ENCODE measurements at places on chromosomes 1 and 21. TPM values are rescaled to one million over a fixed set of nuclear protein-coding genes. Genes with fewer than 3 reads are reported as not detected.
A peak's percentile ranks its signal among the peaks of the same experiment; 100 is the strongest.

GRCh38 chr1:224252479-224252878 lies 69.4 kb downstream of the DEGS1 start:
- H3K4me3 ChIP-seq: no peak overlapping the region
- H3K27ac ChIP-seq: no peak overlapping the region

- H3K4me3 ChIP-seq: no peak overlapping the region
- H3K27me3 ChIP-seq: no peaks in the 10 kb centered on the region
- no peaks in the 10 kb centered on the region for H3K4me1 ChIP-seq
Observed at GRCh38 chr1:170377440-170377839, 154.5 kb upstream of the GORAB start.

Gene HMGCL
- total RNA-seq: 31.5 TPM

GRCh38 chr1:101188331-101188730 lies 48.5 kb upstream of the S1PR1 start:
- no peaks in the 10 kb centered on the region for H3K27me3 ChIP-seq
- H3K36me3 ChIP-seq: no peaks in the 10 kb centered on the region
- H3K4me1 ChIP-seq: peaks cover 36% of the 10 kb centered on the region
- H3K4me3 ChIP-seq: no peak overlapping the region

DNA sequence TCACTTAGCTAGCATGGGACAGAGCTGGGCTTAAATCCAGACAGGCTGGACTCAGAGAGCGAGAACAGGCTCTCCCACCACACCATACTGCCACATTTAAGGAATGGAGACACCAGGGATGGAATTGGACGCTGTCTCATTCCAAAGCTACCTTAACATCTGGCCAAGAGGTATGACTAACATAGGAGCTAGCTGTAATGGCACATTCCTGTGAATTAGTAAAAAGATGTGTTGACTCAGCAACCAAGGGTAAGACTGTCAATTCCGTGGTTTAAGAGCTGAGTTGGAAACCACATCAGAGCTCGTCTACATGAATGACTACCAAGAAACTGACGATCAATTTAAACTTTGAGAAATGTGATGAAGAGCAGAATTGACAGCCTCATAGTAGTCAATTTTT lies 8.3 kb upstream of the TNFRSF9 start:
- H3K27me3 ChIP-seq: no peaks in the 10 kb centered on the region
- H3K4me3 ChIP-seq: peak overlapping the region; percentile 15
- peaks cover 26% of the 10 kb centered on the region for H3K4me1 ChIP-seq
- DNase-seq: peak; percentile 57
- H3K36me3 ChIP-seq: no peaks in the 10 kb centered on the region

GRCh38 chr21:41758550-41758949 lies 8.3 kb downstream of the RIPK4 start:
- H3K4me1 ChIP-seq: peaks cover 9% of the 10 kb centered on the region
- no peak overlapping the region for H3K27ac ChIP-seq
- H3K4me3 ChIP-seq: no peak overlapping the region
- DNase-seq: no peak
- H3K27me3 ChIP-seq: peaks cover 42% of the 10 kb centered on the region
- no peaks in the 10 kb centered on the region for H3K36me3 ChIP-seq

DNA sequence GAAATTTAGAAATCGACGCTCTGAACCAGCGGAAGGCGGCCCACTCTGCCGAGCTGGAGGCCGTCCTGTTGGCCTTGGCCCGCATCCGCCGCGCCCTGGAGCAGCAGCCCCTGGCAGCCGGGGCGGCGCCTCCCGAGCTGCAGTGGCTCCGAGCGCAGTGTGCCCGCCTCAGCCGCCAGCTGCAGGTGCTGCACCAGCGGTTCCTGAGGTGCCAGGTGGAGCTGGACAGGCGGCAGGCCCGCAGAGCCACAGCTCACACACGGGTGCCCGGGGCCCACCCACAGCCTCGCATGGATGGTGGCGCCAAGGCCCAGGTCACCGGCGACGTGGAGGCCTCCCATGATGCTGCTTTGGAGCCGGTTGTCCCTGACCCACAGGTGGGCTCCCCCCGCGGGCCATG lies 47.0 kb upstream of the DIP2A start:
- no peak for DNase-seq
- H3K27ac ChIP-seq: no peak overlapping the region
- H3K4me3 ChIP-seq: no peak overlapping the region
- peaks cover 18% of the 10 kb centered on the region for H3K36me3 ChIP-seq
- no peaks in the 10 kb centered on the region for H3K4me1 ChIP-seq

DNA sequence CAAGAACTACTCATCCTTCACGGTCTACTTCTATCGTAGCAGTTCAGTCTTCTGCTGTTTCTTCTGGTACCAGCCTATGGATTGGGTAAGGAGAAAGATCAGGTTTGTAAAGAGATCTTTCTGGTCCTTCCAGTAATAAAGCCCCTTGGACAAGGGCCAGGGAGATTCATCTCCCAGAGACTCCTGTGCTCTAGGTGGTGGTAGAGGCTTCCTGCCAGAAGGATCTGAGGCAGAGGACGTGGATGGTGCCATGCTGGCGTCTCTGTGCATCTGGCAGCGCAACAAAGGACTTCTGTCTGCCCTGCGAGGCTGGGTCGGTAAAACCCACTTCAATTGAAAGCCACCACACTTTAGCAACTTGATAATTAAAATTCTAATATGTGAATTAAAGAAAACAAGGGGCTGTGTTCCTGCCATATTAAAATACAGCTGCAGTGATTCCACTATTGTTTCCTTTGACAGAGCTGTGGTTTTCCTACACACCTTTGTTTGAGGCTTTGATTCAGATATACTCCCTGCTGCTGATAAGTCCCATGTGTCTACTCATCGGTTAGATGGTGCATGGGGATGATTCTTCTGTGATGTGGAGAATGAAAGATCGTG lies 73.6 kb downstream of the ROR1 start:
- no peaks in the 10 kb centered on the region for H3K36me3 ChIP-seq
- H3K4me1 ChIP-seq: no peaks in the 10 kb centered on the region
- no peak overlapping the region for H3K27ac ChIP-seq
- peaks cover 1% of the 10 kb centered on the region for H3K27me3 ChIP-seq

Gene TSPEAR
- not detected for total RNA-seq

Gene ARHGAP30
- 106 TPM for total RNA-seq

DNA sequence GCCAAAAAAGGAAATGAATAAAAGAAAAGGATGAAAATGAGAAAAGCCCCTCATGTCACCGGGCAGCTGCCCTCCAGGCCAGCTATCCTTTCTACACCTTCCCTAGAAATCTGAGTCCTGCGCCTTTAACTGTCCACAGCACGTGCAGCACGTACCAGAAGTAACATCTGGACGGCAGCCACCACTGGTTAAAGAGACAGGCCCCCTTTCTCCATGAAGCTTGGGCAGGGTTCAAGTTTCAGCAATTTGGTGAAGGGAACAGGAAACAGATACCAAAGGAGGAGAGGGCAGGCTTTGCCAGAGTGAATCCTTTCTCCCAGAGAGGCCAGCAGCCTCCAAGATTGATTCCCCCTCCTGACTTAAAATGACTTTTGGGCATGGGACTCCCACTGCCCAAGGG lies 3.6 kb upstream of the KIAA2013 start:
- DNase-seq: no peak
- no peaks in the 10 kb centered on the region for H3K27me3 ChIP-seq

Gene CACNA1S
- not detected for total RNA-seq

GRCh38 chr21:38257667-38258066 lies 876 bp downstream of the KCNJ15 start:
- DNase-seq: no peak
- H3K4me1 ChIP-seq: no peaks in the 10 kb centered on the region
- H3K36me3 ChIP-seq: no peaks in the 10 kb centered on the region

DNA sequence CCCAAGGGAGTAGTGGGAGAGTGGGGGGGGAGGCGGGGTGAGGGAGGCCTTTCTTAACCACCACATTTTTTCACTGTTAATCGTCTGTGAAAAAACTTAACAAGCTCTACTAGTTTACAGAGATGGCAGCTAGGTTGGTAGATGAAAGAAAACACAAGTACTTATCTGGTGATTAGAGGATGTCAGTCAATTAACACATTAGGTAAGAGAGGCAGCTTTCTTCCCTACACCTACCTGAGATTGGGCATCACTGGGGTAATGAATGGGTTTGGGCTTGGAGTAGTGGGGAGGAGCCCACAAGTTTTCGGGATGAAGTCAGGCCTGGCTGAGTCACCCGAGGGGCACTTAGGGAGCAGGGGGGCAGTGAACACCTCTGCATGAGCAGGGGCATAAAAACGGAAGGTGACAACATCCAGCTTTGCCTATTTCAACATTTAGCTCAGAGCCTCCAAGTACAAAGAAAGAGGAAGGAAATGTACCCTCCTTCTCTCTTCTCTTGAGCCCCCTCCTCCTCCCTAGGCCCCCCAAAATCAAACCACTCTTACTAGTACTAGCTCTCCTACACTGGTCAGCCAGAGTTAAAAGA lies 2.5 kb downstream of the LBR start:
- peak overlapping the region; percentile 87 for H3K4me3 ChIP-seq
- peaks cover 22% of the 10 kb centered on the region for H3K36me3 ChIP-seq
- H3K27ac ChIP-seq: no peak overlapping the region
- no peaks in the 10 kb centered on the region for H3K27me3 ChIP-seq

DNA sequence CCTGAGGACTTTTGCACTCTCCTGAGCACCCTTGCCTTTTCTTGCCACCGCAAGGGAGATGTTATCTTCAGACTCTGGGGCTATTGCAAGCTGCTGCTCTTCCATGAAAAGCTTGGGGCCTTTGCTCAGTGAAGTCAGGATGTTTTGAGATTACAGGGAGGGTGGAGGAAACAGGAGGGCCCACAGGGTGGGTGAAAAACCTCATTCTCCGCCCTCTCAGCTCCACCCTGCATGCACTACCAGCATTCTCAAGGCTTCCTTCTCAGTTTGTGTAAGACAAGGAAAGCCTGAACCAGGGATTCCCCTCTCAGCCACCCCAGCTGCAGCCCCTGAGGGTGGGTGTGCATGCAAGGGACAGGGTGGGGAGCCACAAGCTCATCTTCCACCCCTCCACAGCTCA lies 25.8 kb upstream of the ZNF648 start:
- no peak overlapping the region for H3K4me3 ChIP-seq
- H3K36me3 ChIP-seq: no peaks in the 10 kb centered on the region
- DNase-seq: peak; percentile 22

- H3K27ac ChIP-seq: no peak overlapping the region
- no peaks in the 10 kb centered on the region for H3K36me3 ChIP-seq
- peaks cover 16% of the 10 kb centered on the region for H3K4me1 ChIP-seq
- no peak for DNase-seq
- no peak overlapping the region for H3K4me3 ChIP-seq
Observed at GRCh38 chr1:43296207-43296606, 4.6 kb upstream of the TIE1 start.

- H3K27ac ChIP-seq: no peak overlapping the region
- H3K4me3 ChIP-seq: no peak overlapping the region
- peaks cover 22% of the 10 kb centered on the region for H3K36me3 ChIP-seq
- no peaks in the 10 kb centered on the region for H3K27me3 ChIP-seq
- no peak for DNase-seq
Observed at GRCh38 chr1:200411406-200412257, 1.8 kb upstream of the ZNF281 start.
